ENCODE measurements at places on chromosomes 6 and 20.

DNA sequence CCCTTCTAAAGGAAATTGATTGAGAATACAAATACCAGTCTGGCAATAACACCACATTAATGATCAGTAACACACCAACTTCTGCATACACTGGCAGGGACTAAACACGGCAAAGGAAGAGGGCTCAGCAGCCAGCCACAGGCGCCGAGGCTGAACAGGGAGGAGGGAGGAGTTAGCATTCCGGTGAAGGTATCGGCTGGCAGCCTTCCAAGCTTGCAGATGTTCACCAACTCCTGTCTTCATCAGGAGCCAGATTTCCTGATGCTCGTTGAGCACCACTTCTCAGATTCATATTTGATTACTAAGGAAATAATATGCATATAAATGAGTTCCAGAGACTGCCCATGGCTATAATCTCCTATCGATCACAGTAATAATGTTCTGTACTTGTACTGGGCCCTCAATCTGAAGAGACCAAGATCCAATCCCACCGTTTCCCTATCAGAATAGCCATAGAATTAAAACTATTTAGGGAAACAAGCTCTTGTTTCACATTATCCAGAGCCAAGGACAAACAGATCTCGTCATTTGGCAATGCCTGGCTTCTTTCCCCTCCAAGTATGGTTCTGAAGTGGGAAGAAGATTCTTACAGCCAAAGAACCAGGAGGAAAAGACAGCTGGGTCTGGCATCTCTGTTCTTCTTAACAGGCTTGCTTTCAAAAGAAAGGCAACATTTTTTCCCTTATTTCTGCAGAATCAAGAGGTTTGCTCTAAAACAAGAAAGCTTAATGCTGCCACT is 42.2 kb downstream of the GFOD1 start:
- DNase-seq: peak; percentile 52

- no peak for DNase-seq
Measured at GRCh38 chr20:35991142-35991771, 22.9 kb downstream of the CNBD2 start.

- no peak for DNase-seq
Measured at GRCh38 chr6:34322732-34323131, 69.7 kb downstream of the NUDT3 start.

- no peak for DNase-seq
Measured at GRCh38 chr6:84728602-84729001, 35.8 kb downstream of the TBX18 start.

- DNase-seq: no peak
Measured at GRCh38 chr6:111989743-111990142, 64.2 kb upstream of the CCN6 start.

DNA sequence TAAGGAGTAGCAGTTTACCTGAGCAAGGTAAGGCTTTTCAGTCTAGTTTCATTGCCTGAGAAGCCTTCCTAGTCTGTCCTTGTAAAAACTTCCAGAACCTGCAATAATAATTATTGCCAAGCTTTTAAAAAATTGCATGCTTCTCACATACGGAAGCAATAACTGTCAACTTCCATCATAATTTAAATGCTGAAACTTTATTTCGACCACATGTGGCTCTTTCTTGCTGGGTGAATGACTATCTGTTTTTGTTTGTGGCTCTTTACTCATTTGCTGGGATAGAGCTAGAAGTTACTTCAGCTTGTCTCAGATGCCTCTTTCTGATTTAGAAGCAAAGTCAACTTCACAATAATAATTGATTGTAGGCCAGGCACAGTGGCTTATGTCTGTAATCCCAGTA is 95.9 kb upstream of the COL21A1 start:
- DNase-seq: no peak

DNA sequence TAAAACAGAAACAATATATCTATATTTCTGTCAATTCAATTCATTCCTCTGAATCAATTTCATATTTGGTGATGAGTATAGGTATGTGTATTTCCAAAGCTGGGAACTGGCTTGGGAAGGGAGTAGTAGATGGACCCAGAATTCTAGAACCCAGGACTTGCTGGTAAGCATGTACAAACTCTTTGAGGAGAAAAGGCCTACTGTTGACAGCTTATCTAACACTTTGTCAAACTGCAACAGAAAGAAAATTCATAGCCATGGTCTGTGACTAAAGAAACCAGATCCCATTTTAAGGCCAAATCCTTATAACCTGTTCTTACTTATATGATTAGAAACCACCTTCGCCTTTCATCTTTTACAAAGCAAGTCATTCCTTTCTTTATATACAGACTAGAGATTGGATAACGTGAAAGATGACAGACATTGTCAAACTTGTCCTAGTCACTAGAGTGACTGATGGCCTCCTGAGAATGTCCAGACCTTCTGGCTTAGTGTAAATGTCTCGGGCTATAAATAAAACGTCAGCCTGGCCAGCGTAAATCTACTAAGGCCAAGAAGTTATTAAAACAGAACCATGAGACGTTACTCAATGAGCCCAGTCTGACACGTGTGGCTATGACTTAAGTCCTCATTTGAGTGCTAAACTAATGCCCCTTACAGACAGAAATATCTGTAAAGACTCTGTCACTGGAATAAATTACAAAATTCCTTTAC is 152.3 kb downstream of the ALDH8A1 start:
- no peak for DNase-seq

DNA sequence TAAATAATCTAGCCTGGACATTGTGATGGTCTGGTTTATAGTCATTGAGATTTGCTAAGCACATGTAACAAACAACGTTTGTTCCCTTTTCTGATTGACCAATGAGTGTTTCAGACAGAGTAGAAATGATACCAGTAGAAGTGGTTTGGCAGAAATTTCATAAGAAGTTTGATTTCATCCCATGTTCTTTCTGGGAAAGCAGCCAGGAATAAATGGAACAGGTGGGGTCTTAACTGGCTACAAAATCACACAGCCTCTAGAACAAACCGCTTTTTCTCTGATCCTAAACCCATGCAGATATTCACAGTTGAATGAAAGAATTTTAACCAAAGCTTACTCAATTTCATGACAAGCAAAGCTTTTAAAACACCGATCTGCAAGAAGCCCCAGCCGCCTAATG is 227.5 kb downstream of the UST start:
- DNase-seq: no peak

- no peak for DNase-seq
Measured at GRCh38 chr6:7580927-7581618, 8.9 kb upstream of the SNRNP48 start.

GRCh38 chr20:7829776-7830175 is 110.5 kb downstream of the HAO1 start:
- no peak for DNase-seq

Measured in NCI-H774 (cell line).